ENCODE measurements at places on chromosomes 7 and 10.

DNA sequence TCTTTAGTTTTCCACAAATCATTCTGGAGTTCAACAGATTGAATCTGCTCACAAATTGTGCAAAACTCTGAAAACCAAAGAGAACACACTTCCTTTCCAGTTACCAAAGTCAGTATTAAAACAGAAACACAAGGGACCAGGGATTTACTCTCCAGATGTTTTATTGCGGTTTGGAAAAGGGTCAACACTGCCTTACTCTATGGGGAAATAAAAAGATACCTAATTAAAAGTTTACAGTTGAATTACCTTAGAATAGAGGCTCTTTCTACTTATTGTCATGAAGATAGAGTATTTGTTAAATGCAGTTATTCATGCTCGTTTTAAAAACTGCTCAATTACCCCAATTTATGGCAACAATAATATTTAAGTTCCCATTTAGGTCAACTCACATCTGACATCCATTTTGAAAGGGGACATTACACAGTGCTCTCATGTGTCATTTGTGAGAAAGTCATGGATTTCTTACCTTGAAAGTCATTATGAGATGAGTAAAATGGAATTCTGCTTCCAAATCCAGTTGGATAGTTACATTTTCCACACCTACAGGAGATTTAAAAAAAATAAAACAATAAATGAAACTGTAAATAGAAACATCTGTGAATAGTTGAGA is 8.4 kb downstream of the LAMB1 start:
- no peak for DNase-seq

DNA sequence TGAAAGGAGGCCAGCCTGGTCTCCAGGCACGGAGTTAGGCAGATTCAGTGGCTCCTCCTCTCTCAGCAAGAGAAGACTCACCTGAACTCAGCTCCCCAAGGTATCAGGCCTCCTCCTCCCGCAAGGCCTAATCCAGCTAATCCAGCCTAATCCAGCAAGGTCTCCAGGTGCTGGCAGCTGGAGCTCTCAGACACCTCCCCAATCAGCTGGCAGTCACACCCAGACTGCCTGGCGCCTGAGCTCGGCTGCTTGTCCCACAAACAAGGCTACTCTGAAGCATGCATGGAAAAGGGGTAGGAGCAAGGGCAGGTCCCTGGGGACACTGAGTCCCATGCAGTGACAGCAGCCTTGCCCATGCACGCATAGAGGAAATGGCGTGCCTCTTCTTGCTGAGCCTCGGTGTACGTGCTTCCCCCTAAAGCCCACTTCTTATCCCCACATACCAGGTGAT is 3.3 kb upstream of the OPN4 start:
- no peak for DNase-seq

- DNase-seq: no peak
Observed at GRCh38 chr10:30047924-30048531, 11.4 kb downstream of the JCAD start.

GRCh38 chr7:139897422-139898090 is 68.5 kb downstream of the TBXAS1 start:
- no peak for DNase-seq

DNA sequence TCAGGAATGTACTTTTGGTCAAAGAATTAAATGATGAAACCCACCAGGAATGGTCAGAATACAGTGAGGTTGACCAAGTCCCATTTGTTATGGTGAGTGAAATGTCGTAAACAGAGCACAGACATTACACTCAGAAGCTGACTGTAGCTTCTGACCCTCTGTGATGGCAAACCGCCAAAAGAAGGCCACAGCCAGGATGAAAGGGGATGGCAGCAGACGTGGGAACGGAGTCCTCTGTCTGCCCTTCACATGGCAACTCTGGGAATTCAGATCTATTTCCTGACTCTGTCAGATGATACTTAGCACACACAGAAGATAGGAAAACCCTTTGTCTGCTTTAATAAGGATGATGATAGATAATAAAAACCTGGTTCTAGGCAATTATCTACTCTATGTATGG is 757.1 kb downstream of the SORCS3 start:
- DNase-seq: no peak

- DNase-seq: no peak
Observed at GRCh38 chr7:158497627-158498026, 90.0 kb downstream of the PTPRN2 start.

DNA sequence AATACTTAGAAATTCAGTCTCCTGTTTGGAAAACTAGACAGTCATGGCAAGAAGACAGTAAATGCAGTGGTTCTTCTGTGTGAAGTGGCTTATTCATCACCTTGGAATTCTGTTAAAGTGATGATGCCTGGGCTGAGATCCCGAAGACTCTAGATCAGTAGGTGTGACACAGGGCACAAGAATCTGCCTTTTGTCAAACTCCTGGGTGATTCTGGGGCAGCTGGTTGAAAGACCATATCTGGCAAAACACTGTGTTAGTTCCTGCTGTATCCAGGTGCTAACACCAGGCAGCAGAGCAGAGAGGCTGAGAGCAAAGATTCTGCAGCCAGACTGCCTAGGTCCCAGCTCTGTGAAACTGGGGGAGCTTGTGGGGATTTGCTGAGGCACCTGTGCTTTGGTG is 26.5 kb downstream of the MRC1 start:
- no peak for DNase-seq

DNA sequence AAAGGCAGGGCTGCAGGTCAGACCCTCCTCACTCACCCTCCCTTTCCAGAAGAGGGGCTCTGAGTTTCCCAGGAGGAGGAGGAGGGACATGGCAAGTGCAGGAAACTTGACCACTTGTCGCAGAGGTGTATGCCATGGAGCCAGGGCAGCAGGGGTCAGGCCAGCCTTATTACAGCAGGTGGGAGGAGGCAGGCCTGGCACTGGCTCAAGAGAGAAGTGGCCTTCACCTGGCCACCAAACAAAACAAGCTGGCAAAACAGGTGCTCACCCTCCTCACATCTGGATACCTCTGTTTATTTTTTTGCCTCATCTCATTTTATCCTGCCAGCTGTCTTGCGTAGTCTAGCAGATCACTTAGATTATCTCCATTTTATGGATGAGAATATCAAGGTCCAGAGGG is 12.5 kb downstream of the COL13A1 start:
- DNase-seq: no peak

DNA sequence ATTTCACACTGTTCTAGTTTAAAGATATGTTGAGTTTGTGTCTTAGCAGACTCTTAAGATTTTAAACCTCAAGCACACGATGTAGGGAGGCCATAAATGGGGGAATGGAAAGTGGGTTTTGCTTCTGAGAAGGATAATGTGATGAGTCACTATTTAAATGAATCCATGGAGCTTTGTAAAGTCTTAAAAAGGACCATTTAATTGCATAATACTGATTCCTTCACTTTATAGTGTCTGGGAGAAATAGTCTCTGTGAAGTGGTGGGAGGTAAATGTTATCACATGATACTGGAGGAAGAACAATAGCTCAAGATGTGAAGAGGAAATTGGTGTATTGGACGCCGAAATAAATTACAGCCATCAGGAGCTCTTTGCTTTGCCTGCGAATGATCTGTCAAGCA is 84.0 kb upstream of the MYO3A start:
- no peak for DNase-seq

DNA sequence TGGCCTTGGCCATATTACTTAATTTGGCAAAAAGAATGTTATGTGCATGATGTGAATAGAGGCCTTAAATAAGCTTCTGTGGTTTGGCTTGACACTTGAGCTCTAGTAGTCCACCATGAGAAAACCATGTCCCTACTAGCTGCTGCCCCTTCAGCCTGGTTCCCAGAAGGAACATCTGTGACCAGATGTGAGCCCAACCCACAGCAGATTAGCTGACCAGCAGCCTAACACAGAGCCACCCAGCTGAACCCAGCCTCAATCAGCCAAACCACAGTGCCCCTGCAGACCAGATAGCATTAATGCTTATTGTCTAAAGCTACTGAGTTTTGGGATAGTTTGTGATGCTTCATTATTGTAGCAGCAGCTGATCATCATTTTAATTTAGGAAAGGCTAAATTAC is 16.6 kb downstream of the JAZF1 start:
- no peak for DNase-seq

- DNase-seq: no peak
Observed at GRCh38 chr7:141362580-141363435, 188.4 kb upstream of the AGK start.

- no peak for DNase-seq
Observed at GRCh38 chr10:30413996-30414576, 19.9 kb upstream of the MAP3K8 start.

- DNase-seq: no peak
Observed at GRCh38 chr7:128708235-128708634, 30.9 kb upstream of the CALU start.

- no peak for DNase-seq
Observed at GRCh38 chr7:129341212-129341611, 93.0 kb upstream of the STRIP2 start.

DNA sequence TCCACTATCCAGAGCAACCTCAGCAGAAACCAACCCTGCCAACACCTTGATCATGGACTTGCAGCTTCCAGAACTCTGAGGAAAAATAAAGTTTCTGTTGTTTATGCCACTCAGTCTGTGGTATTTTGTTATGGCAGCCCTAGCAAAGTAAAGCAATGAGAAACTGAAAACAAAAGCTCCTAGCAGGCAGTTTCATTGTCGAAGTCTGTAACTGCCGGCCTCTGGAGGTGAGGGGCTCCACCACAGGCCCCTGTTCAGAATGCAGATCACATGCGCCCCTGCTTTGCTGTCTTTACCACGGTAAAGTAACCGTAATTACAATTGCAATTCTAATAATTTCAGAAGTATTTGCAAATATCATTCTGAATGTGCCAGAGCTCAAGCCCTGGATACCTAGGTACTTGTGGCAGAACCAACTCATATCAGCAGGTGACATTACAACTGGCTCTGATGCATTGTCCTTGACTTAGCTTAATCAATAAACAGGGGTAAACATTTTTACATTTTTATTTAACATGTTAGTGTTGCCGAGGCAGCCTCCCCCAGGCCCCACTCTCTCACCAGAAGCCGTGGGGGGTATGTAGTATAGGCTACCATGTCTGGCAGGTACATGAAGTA is 193.2 kb downstream of the ELMO1 start:
- no peak for DNase-seq

DNA sequence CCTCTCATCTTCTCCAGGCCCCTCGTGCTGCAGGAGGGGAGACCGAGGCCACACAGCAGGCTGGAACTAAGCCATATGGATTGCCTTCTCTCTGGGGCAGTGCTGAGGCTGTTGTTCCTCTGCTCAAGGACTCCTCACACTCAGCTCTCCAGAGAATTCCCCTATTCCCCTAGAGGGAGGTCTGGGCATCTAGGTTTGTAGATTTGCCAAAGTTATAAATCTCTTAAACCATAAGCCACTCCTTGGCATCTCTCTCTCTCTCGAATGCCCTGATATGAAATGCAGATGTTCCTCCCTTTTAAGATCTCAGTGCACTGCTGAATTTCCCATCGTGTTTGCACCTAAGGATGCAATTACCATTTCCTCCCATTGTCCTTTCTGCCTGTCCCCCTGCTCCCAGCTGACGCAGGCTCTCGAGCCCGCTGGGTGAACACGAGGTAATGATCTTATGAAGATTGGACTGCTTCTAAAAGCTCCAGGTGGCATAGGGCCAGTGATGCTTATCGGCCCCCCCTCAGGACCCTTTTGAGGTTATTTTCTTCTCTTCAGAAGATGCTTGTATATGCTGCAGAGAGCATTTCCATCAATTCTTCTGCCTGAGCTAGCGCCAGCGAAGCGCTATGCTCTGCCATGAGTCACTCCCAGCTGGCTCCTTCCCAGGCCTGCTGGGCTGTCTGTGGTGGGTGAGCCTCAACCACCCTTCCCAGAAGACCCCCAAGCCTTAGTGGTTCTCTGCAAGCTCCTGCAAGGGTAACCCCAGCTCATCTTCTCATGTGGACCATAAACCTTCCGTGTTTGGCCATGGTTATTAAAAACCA is 41.6 kb upstream of the AQP1 start:
- DNase-seq: peak; percentile 66
